Effector CD4-positive, alpha-beta T cell (primary cell): ENCODE measurements at places on chromosomes 7 and 10.
A peak's percentile ranks its signal among the peaks of the same experiment; 100 is the strongest.

DNA sequence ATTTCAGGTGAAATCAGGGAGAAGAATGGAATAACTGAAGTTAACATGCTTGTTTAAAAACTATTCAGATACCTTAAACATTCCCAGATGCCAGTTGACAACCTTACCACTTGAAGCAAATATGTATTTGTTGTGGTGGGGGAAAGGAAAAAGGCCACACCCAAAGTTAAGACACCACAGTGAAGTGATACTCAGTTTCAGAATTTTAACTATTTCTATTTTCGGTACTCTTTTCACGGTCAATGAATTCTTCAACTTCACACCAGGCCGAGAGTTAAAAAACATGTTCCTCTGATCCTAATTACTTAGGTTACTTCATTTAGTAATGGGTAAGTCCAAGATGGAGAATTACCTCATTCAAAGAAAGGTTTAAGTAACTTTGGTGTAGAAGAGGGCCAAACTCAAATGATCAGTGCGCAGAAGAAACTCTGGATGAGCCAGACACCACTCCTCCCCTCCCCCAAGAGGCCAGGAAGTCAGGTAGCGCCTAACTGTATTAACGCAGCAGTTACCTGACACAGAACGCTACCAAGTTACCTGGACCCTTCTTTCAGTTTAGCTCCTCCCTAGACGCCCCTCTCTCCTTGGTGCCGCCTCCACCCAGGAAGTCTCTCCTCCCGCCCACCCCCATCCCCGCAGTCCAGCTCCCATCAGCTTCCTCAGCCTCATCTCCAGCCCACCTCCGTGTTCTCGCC lies 700 bp downstream of the MTPN start:
- DNase-seq = peak; percentile 35

DNA sequence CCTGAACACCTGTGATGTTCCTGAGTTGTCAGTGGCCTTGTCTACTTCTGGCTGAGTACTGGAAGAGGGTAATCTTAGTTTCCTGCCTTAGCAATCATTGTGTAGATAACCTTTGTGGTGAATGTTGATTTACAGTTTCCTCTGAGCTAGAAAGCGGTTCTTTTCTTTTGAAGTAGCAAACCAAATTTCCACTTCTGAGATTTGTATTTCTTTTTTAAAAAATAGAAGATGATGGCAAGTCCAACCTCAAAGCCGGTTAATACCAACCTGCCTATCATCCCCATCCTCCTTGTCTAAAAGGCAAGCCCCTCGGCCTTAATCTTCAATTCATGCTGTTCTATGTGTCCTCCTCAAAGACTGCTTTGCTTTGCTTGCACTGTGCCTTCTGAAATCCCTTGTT lies 12.5 kb upstream of the PALS2 start:
- DNase-seq = no peak

DNA sequence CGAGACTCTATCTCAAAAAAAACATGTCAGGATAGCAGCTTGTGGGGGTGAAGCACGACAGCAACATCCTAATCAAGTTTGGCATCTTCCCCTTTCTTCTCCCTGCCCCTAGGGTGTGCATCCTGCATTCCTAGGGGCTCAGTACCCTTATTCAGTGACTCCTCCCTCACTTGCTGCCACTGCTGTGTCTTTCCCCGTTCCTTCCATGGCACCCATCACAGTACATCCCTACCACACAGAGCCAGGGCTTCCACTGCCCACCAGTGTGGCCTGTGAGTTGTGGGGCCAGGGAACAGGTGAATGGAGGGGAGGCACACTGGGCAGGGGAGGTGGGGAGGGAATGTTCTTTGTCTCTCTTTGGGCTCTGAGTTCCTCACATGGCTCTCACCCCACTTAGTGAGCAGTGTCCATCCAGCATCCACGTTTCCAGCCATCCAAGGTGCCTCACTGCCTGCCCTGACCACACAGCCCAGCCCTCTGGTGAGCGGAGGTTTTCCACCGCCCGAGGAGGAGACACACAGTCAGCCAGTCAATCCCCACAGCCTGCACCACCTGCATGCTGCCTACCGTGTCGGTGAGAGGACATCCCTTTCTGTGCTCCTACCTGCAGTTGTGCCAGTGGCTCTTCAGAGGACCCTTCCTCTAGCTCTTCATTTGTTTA lies 11.4 kb downstream of the NDST2 start:
- no peak for DNase-seq

- no peak for DNase-seq
These were observed 71.7 kb downstream of the LYZL2 start for GRCh38 chr10:30557884-30558283.
